ENCODE measurements at places on chromosomes 5 and 9. TPM values are rescaled to one million over a fixed set of nuclear protein-coding genes. Genes with fewer than 3 reads are reported as not detected.

DNA sequence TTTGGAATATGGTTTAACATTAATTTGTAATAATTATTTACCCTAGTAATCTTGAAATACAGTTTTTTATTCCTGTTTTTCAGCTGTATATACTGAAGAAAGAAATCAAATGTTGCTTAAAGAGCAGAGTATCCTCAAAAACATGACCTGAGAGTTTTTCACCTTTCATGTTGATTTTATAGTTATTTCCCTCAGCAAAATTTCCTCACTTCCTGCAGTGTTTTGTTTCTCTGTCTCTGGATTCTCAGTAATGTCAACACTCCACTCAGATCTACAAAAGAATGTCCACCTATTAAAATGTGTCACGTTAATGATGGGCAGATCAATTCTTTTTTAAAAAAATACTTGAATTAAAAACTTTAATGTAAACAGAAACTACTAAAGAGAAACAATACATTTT, 398.3 kb downstream of the ANXA1 start:
- no peak for DNase-seq

DNA sequence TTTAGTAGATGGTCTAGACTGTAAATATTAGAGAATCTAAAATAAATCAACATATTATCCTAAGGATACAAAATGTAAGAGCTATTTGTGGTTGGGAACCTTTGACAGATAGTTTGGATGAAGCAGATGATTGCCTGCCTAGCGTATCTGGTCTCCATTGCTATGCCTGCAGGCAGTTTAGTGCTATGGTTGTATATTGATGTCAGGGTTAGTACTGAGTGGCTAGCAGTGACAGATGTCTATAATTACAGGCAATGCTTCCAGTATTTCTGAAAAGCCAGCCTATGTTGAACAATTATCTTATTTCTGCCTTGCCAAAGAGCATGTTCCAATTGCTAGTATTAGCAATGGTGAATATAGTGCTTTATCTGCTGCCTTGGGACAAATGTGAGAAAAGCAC, 151.3 kb upstream of the TLX3 start:
- peak; percentile 1 for DNase-seq

DNA sequence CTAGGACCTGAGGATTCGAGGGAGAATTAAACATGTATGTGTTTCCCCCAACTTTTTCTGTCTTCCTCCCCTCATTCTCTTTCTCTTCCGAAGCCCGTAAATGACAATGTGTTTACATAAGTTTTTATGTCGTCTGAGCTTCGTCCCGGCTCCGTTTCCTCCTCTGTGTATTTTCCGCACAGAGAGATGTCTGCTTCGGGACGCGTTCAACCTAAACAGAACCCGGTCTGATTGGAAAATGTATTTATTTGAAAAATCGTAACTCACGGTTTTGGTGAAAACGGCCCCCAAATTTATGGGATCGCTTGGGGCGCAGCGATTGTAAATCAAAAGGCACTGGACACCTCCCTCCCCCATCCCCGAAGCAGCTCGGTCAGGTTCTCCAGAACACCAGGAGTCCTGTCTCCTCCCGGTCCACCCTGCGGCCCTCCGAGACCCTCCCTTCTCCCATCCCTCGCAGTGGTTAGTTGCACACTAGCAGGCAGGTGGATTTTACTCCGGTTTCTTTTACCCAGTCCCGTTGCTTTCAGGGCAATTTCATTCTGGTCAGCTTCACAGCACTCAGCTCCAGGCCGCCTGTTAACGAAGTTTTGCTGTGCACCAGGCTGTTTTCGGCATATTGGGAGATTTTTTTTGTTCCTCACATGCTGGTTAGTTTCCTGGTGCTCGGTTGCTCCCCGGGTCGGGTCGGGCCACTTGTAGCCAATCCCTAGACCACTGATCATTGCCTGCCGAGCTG, 5.8 kb upstream of the HAND1 start:
- no peak for DNase-seq

- no peak for DNase-seq
Measured at GRCh38 chr9:8337834-8338766, 538.5 kb upstream of the DMAC1 start.

DNA sequence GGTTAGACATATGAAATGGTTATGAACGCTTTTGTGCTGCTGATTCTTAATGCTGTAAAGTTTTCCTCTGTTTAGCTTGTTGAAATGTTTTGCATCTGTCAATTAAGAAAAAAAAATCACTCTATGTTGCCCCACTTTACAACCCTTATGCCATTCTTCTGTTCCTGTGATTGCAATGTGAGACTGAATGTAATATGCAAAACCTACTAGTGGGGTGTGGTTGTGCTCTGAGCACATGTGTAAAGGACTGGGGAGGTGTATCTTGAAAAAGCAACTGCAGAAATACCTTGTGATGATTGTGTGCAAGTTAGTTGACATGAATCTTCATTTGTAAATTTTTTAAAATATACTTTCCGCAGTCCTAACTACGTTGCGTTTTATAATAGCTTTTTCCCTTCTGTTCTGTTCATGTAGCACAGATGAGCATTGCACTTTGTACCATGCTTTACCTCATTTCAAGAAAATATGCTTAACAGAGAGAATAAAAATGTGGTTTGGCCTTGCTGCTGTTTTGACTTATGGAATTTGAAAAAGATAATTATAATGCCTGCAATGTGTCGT, 357.0 kb upstream of the PIK3R1 start:
- no peak for DNase-seq

GRCh38 chr5:107605596-107606125, 65.1 kb downstream of the EFNA5 start:
- no peak for DNase-seq

DNA sequence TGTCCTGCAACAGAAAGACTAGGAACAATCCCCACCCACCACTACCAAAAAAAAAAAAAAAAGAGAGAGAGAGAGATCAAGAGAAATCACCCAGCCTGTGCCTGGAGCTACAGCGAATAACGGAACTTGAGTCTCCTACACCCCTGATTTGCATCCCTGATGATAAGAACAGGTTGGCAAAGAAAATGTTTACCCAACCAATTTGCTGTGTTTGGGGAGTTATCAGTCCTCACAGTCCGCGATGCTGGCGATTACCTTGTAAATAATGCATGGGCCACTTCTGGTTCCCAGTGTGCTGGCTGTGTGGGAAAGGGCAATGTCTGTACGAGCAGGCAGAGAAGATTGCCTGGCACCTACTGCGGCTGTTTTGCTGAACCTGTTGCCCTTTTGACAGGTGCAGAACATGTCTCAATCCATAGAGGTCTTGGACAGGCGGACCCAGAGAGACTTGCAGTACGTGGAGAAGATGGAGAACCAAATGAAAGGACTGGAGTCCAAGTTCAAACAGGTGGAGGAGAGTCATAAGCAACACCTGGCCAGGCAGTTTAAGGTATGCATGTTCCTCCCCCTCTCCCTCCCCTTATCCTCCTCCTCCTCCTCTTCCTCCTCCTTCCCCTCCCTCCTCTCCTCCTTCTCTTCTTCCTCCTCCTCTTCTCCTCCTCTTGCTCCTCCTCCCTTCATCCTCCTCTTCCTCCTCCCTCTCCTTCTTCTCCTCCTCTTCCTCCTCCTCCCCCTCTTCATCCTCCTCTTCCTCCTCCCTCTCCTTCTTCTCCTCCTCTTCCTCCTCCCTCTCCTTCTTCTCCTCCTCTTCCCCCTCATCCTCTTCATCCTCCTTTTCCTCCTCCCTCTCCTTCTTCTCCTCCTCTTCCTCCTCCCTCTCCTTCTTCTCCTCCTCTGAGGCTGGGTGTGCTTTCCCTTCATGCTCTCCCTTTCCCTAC, 8.3 kb downstream of the OLFM1 start:
- no peak for DNase-seq

DNA sequence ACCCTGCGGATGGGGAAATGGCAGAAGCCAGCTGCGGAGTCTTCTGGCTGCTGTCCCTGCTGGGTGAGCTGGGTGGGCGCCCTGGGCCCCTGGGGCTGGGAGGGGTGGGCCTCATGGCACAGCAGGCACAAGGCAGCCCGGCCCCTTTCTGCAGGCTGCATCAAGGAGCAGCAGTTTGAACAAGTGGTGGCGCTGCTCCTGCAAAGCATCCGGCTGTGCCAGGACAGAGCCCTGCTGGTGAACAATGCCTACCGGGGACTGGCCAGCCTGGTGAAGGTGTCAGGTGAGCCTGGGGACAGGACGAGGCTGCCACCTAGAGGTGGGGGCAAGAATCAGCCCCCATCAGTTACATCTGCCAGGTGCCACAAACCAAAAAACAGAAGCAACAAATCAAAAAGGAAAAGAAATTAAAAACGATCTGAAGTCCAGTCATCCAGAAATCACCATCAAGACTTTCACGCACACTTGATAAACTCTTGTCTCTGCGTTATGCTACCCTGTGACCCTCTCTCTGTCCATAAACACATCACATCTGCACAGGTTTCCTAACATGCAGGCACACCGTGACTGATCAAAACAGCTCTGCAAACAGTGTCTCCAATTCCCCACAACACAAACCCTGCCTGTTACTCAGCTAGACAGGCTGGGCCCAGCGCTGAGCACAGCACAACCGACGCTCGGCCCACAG, 13.9 kb downstream of the REXO4 start:
- no peak for DNase-seq

GRCh38 chr9:113649054-113649453, 185.5 kb downstream of the RGS3 start:
- DNase-seq = no peak

DNA sequence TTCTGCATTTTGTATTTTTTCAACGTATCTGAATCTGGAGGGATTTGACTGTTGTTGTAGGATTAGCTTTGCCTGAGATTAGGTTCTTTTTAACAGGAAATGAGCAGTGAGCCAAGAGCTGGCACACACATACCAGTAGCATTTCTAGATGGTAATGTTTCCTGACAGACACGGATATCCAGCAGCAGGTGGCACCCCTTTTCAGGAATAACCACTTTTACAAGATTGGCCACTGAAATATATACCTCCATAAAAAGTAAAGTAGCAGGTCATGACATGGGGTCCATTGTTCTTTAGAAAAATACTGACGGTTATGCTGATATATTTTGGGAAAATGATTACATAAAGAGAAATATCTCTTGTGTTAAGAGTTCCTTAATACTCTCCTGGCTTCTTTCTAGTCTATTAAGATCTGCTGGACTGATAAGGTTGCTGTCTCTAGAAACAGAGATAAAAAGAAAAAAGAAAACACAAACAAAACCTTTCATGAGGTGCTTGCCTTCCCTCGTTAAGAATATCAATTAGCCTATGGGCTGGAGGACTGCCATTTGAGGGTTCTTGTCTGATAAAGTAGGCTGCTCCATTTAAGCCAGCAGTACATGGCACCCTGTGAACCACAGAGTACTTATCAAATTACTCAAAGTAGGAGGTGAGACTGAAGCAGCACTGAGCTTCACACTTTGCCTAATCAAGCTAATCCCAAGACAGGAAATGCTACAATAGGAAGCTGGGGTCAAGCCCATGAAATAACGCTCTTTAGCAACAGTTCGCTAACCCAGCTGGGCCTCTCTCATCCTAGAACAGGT, 101.6 kb upstream of the PCA3 start:
- DNase-seq = no peak

DNA sequence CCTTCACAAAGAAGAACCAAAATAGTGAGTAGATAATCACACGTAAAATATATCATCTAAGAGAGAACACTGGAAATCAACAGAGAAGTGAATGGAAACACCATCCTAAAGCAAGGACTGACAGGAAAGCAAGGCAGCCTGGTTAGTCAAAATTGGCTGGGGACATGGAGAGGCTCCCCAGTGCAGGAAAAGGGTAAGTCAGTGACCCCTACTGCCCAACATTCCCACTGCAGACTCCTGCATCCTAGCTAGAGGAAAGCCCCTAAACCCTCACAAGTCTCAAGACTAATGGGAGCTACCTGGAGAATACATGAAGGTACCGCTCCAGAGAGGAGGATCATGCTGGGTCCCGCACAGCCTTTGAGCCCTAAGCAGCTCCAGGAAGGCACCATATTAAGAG, 60.1 kb downstream of the ZDHHC21 start:
- DNase-seq = no peak

GRCh38 chr5:102941111-102941510, 178.8 kb downstream of the GIN1 start:
- DNase-seq = no peak

DNA sequence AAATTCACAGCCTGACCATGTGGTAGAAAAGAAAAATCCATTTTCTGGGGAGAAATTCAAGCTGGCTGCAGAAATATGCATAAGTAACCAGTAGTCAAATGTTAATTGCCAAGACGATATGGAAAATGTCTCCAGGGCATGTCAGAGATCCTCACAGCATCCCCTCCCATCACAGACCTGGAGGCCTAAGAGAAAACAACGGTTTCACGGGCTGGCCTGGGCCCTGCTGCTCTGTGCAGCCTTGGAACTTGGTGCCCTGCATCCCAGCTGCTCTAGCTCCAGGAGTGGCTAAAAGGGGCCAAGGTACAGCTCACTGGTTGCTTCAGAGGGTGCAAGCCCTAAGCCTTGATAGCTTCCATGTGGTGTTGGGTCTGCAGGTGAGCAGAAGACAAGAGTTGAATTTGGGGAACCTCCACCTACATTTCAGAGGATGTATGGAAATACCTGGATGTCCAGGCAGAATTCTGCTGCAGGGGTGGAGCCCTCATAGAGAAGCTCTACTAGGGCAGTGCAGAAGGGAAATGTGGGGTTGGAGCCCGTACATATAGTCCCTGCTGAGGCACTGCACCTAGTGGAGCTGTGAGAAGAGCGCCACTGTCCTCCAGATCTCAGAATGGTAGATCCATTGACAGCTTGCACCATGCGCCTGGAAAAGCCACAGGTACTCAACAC, 49.7 kb downstream of the PTBP3 start:
- no peak for DNase-seq

DNA sequence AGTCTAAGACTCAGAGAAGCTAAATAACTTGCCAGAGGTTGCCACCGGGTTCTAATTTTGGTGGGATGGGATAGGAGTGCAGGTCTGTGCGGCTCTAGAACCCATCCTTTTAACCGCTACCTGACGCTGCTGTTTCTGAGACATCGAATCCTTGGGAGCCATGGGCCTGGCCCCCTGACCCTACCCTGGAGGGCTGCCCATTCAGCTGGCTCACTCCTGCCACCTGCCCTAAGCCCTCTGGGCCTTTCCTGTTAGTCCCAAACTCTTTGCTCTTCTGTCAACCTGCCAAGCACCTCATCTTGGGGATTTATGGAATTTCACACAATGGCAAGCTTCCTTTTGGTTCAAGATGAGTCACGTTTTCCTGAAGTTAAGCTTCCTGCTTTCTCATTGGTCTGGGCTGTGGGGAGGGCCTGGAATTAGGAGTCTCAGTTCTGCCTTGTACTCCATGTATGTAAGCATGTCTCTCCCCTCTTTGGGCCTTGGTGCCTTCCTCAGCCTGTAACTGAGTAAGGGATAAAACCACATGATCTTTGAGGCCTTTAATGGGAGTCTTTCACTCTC, 26.6 kb downstream of the ENHO start:
- no peak for DNase-seq

Gene SPATA31C1
- polyA plus RNA-seq = not detected

Gene PLAC8L1
- polyA plus RNA-seq = 0.27 TPM

Gene COMMD10
- polyA plus RNA-seq = 22.5 TPM

Gene KLF9
- 97.7 TPM for polyA plus RNA-seq

Gene MED10
- 44.7 TPM for polyA plus RNA-seq

Gene ARL10
- polyA plus RNA-seq = 3.6 TPM

Gene SLC36A3
- not detected for polyA plus RNA-seq

All from urinary bladder (tissue), 4 donors.